ENCODE measurements at places on chromosomes 6 and 20.

DNA sequence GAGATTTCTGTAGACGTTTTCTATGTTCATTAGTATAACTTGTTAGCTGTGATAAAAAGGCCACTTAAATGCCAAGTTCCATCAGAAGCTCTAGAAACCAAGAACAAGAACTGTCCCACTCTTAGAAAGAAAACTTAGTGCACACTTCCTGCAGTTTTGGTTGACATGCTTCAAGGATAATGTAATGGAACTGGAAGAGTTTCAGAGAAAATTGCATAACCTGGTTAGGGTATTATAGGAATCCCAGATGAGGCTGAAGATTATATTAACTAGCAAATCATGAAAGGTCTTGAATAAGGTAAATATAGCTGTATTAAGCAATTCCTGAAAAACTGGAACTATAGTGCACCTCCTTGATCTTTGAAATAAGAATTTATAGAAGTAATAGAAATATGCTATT is 1.8 kb upstream of the PHACTR2 start:
- no peak for DNase-seq

GRCh38 chr20:47642624-47643023 is 140.9 kb downstream of the NCOA3 start:
- DNase-seq = no peak

- no peak for DNase-seq
Measured at GRCh38 chr20:60100780-60101179, 142.6 kb downstream of the CDH26 start.

DNA sequence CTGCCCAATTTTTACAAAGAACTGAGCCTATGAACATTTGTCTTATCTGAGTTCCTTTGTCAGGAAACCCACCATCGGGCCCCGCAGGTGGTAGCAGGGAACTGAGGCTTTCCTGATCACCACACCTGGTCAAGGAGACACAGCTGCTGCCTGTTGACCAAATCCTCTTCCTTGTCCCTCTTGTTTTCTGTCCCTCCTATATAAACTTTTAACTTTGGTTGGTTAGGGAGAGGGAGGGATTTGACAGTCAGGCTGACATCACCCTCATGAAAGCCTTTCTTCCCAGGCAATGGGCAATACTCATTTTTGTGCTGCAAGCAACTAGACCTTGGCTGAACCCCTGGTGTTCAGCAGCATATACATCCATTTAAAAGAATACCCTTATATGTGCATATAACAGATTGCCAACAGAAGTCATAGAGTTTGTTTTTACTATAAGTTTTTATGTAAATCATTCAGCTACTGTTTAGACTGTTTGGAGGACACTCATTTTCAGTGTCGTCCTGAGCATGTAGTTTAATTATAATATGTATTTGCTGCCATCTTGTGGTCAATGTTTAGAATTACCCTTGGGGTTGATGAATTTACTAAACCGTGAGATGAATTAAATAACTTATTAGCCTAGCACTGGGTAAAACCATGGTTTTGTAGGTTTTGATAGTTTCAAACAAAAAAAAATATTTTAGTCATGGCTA is 17.0 kb downstream of the CRISP1 start:
- DNase-seq = no peak

GRCh38 chr6:113671421-113671820 is 185.7 kb upstream of the MARCKS start:
- no peak for DNase-seq
